CD8-positive, alpha-beta memory T cell (primary cell): ENCODE measurements at places on chromosomes 16 and 17.
A peak's percentile ranks its signal among the peaks of the same experiment; 100 is the strongest.

DNA sequence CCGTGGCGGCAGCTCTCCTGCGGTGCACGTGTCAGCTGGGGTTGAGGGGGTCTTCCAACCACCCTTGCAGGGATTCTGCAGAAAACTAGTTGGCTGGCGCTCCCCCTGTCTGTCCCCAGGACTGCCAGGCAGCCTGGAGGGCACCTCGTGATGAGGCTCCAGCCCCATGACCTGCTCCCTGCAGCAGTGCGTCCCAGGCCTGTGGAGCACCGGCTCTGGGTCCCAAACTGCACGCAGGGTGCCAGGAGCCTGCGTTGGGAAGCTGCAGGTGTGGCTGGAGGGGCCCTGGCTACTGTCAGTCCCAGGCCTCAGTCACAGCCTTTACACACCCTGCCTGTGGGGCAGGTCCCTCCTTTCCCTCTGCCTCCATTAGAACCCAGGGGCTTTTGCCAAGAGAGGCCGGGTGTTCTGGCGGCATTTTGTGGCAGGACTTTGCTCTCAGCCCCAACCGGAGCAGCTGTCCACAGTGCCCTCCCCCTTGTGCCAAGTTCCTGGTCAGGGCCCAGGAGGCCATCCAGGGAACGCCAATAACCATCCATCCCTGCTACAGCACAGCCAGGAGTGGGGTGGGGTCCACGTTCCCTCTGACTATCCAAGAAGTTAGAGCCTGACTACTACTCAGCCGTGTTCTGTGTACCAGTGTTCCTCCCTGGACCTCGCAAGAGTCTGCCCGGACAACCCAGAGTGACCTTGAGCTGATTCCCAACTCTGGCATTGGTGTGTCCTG, 9.2 kb downstream of the CHMP6 start:
- DNase-seq = no peak

DNA sequence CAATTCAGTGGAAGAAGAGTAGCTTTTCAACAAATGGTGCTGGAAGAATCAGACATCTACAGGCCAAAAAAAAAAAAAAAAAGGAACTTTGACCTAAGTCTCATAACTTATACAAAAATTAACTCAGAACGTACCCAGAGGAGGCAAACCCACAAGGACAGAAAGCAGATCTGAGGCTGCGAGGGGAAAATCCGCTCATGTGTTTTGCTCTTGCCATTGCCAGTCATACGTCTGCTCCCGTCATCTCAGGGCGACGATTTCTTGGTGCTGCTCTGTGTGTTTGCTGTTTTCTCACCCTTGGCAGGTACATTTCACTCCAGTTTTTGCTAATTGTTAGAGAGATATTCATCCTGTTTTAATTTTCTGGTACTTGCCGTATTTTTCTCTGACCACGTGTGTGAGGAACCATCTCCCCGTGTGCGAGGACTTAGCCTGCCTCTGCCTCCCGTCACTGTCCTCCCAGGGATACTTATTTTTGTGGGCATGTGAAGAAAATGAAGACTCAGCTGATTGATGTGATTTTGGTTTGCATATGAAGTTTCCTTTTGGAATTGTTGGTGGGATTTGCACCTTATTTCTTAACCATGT, 33.4 kb upstream of the ACSF3 start:
- DNase-seq = no peak

DNA sequence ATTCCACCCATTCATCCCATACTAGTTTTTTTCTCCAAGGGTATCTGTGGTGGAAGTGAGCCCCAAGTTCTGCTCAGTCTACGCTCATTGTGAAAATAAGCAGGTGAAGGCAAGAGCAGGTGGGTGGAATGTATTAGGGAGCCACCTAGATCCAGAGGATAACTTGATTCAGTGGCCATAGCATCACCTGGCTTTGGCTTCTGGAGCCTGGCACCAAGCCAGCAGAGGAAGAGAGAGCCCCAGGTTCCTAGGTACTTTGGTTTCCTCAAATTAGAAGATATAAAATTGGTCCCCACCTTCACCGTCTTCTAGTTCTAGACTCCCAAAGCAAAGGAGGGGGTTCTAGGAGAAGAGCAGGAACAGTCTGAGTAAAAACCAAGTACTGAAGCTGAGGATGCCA, 4.1 kb downstream of the FXR2 start:
- no peak for DNase-seq

DNA sequence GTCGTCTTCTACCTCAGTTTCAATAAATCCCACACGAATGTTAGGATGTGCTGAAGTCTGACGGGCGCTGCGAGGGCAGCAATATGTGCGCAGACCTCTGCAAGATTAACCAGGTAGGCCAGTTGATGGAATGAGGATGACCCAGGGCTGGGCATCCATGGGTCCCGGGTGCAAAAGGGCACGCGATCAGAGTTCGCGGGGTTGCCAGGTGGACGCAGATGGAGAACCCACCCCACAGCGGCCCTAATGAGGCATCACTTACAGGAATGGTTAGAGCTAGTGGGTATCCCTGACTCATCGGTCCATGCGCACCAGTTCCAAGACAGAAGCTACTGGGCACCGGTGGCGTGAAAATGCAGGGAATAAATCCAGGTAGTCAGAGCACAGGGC, 2116.0 kb downstream of the TP53TG3F start:
- DNase-seq = no peak

DNA sequence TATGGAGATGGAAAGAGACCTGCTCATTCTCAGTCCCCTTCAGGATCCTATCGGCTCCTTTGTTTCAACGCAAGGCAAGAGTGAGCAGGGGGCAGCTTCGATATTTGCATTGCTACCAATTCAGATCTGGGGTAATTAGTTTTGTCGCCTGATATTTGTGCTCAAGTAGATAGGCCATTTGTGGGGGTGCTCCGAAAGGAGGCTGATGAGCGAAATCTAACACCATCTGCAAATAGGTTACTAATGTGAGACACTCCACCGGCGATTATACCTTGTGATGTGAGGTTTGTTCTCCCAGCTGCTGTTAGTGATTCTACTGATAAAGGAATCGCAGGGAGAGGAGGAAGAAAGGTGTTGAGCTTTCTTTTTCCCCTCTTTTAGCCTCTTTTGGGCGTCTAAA, 31.5 kb downstream of the WSCD1 start:
- no peak for DNase-seq

DNA sequence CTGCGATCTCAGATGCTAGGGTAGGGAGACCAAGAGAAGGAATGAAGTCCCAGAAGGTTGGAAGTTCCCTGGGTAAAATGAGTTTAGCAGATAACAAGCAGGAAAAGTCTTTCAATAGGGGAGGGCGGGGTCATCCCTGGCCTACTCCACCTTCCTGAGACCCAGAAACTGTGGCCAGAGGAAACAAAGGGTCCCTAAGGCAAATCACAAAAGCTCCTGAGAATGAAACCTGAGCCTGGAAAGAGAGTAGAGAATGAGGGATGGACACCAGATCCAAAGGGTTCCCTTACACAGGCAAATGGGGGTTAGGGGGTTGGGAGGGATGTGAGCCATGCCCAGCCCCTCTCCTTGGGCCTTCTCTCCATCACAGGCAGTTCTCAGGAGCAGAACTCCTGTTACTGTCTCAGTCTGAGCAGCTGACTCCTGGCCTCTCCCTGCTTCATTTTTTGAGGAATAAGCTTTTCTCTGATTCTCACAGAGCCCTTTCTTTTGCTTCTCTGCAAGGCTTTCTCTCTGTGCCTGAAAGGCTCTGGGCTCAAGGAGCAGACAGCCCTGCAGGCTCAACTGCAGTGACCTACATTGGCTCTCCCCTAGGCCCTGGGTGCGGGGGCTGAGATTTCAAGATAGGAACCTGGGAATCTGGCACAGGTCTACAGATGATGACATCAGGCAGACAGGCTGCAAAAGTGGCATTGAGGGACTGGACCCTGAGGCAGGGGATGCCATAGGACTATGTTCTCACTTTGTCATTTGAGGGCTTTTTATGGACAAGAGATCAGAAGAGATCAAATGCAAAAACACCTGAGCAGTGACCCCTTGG, 9.8 kb upstream of the NR1D1 start:
- peak; percentile 33 for DNase-seq

DNA sequence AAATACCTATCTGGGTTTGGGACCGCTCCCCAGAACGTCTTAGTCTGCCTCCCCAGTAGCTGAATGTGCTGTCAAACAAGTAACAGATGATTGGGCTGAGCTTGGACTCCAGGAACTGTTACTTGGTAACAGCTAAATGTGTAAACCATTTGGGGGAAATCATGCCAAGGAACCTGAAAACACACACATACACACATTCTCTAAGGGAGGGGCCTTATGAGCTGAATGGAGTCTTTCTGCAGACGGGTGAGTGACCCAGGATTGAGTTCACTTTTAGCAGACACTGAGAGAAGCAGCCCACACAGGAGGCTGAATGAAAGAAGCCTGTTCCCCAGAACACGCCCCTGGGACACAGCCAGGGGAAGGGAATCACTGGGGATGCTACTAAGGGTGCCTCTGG, 1.6 kb downstream of the ACLY start:
- DNase-seq = no peak

DNA sequence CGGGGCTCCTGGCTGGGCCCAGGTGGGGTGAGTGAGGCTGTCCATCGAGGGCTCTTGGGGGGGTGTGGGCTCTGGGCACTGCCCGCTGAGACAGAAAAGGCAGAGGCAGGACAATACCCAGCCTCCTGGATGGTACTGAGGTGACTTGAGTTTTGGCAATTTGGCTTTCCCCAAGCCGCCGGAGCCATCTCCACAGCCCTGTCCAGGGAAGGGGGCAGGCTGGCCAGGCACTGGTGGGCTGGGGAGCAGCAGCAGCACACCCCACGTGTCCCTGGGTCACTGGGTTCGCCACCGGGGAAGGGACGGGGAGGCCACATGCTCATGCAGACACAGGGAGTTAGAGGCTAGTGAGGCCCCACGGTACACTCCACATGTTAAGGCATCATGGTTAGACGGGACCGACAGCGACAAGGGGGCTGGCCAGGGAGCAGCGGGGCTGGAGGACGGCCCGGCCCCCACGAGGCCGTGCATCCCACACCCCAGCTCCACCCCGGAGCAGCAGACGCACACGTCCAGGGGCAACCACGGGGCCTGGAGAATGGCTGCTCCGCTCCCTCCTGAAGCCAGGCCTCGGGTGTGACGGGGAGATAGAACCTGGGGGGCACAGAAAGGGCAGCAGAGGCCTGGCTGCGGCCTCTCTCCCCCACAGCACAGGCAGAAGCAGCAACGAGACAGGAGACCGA, 3.0 kb downstream of the ARHGDIA start:
- no peak for DNase-seq

GRCh38 chr17:36105781-36106492, 2.3 kb downstream of the CCL4 start:
- no peak for DNase-seq

DNA sequence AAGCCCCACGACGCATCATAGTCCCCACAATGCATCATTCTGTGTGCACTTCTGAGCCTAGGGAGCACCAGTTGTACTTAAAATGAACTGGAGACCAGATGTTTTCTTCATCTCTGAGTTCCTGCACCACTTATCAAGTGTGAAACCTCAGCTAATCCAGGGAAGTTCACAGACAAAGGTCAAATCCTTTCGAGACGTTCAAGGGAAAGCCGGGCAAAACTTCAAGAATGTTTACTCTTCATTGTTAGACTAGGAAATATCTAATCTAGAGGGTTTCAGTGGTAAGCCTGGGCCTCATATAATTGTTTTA, 4.6 kb upstream of the PMP22 start:
- DNase-seq = no peak

GRCh38 chr17:43020030-43020621, 2.1 kb downstream of the VAT1 start:
- no peak for DNase-seq

GRCh38 chr17:65868881-65869280, 307.4 kb upstream of the AXIN2 start:
- no peak for DNase-seq

DNA sequence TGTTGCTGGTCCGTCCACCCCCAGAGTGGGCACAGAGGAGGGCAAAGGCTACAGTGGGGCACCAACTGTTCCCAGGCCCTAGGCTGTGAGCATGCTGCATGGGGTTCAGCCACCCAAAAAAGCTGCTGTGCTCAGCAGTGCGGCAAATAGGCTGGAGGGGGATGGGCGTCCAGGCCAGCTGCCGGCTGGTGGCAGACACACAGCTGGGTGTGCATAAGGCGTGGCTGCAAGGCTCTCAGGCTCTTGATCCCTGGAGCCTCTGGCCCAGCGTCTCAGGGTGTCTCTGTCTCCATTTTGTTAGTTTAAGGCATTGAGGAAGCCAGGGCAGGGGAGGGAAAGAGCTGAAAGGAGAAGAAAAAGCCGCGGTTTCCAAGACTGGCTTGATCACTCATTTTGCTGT, 8.8 kb downstream of the RPL19 start:
- no peak for DNase-seq
